ENCODE measurements at places on chromosomes 2 and 18.
A peak's percentile ranks its signal among the peaks of the same experiment; 100 is the strongest.

DNA sequence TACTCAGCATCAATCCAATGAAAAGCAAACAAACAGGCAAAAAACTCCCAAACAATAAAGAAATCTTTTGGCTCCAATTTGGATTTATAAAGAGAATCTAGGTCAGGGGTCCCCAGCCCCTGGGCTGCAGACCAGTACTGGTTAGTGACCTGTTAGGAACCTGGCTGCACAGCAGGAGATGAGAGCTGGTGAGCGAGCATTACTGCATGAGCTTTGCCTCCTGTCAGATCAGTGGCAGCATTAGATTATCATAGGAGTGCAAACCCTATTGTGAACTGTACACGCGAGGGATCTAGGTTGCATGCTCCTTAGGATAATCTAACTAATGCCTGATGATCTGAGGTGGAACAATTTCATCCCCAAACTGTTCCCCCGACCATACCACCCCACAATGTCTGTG is 102.2 kb downstream of the KIAA1328 start:
- no peak for DNase-seq

DNA sequence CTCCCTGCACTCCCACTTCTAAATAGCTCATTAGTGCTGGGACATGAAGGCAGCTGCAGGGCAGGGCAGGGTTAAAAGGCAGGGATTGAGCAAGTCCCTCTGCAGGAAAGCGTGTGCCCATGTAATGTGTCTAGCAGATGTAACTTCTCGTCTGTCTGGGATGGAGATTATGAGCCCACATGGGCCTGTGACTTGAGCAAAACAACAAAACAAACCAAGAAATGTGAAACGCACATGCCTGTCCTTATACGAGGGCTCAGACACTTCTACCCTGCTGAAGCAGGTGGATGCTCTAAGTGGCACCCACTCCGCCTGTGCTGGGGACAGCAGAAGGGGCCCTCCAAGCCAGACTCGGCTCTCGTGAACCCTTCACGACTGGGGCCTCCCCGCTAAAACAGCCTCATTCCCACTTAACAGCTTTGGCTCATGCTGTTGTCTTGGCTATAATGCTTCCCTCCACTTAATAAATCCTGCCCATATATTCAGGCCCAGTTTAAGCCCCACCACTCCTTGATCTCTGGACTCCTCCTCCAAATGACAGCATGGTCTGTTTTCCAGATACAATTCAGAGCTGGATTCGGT is 40.9 kb downstream of the TMEM247 start:
- DNase-seq: no peak

DNA sequence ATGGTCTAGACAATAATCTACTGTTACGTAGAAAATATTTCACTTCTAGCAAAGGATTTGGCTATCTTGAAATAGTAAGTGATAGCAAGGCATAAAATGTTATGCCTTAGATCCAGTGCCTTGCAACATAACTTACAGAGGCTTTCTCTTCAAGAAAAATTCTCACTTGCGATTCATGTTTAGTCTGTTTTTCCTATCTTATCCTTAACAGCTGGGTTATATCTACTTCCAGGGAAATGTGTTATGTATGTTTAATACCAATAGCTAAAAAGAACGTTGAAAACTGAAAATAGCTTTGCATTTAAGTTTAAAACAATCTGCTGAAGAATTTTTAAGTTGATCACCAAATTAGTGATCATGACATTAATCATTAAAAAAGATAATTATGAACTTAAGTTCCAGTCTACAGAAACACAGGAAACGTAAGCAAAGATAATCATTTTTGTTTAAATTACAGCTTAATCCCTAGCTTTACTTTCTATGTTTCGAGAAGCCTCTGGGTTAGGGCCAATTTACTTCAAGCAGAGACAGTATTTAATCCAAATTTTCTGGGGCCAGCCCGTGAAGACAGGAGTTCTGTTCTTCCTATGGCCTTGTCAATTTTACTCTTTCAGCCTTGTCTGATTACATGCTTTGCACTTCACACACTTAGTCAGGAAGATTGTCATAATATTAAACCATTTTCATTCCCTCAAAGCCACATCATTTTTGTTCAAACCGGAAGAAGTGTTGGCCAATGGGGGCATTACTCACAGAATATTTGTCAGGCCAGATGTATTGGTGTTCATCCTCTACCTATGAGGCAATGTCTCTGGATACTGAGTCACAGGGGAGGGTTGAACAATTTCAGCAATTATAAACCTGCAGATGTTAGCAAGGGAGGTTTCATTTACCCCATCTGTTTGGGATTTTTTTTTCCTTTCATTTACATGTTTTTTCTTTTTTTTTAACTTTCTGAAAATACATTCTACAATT is 1132.9 kb upstream of the ZEB2 start:
- peak; percentile 41 for DNase-seq

DNA sequence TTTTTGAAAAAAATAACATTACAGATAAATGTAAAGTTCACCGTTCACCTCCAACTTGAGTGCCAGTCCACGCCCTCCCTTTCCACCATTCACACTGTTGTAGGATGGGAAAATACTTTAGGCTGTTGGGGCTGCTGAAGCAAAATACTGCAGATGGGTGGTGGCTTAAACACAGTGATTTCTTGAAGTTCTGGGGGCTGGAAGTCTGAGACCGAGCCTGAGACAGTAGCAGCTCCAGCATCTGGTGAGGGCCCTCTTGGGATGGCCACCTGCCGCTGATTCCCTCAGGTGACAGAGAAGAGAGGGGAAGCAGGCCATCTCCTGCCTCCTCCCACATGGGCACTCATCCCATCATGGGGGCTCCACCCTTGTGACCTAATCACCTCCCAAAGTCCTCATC is 17.7 kb downstream of the ALLC start:
- no peak for DNase-seq

DNA sequence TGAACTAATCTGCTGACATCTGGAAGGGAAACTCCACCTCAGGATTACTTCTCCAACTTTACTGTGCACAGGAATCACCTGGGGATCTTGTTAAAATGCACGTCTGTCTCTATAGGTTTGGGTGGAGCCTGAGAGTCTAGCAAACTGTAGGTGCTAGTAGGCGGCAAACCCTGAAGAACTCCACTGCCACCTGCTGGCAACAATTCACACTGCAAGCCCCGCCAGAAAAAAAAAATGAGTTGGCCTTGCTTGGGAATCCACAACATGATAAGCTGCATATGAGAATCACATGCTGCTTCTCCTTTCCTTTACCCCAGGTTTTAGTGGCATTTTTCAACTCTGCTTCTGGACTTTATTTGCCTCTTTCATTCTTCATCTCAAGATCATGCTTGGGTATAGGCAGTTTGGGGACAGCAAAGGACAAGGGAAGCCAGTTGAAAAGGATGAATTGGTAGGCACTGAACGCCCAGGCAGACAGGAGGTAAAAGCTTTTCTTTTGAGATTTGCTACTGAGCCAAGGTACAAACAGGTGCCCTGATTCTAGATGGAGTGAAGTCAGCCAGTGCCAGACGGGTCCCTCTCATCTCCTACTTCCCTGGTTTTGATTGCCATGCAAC is 88.8 kb downstream of the VIT start:
- DNase-seq: peak; percentile 28

DNA sequence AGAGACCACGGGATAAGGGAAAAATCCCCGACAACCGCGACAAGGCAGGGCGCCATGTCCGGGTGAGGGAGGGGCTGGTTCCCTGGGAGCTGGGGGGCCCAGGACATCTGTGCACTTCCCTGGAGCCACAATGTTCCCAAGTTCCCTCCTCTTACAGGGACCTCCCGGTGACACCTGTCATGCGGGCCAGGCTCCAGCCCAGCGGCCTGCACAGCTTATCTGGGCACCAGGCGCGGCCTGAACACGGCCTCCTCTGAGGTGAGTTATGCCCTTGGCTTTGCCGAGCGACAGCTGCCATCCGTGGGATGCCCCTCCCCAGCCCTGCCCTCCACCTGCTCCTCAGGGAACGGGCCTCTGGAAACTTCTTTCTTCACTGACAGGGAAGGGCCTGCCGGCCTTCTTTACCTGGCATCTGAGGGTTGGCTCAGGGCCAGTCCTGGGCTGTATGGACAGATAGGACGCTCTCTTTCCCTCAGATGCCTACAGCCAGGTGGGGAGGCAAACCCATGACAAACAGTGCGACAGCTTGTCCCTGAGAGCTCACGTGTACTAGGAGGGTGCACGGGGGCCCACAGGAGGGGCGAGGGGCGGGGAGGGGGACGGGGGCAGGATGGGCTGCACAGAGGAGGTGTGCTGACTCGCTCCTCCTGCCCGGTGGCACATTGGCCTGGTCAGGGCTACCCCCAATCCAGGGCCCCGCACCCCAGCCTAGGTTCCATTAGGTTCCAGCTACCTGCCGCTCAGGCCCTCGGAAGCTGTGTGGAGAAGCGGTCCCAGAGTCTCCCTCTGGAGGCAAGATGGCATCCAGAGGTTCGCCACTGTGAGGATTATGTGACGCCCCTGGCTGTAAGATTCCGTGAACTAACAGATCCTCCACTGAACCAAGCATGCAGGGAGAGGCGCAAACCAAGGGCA is 34.9 kb upstream of the HPCAL1 start:
- no peak for DNase-seq

DNA sequence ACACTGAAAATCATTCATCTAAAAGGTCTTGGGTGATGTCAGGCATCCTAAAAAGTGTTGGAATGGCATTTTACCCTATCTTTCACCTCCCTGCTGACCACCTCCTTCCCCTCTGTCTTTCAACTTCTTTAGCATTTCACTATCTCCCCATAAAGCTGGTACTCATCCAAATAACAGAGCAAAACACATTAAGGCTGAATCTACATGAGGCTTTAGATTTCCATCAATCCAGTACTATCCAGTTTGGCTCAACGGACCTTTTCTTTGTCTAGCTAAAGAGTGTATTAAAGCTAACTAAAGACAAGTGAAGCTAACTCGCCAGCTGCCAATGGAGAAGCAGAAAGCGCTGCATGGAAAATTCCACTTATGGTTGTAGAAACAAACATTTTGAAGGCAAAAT is 122.5 kb upstream of the NCKAP5 start:
- no peak for DNase-seq

DNA sequence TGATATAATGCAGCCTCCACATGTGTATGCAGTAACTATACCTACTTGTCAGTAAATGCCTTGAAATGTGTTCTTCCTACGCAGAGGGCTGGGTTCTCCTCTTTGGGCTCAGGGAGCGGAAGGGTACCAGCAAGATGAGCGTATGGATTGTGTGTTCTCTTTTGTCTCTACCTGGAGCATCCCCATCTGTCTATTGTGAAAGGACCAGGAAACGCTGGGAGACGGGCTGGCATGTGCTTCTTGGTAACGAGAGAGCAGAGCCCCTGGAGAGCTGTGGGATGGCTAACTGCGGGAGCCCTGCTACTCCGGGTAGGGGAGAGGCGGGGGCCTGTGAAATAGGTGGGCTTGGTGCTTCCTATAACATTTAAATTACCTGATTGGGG is 80.9 kb downstream of the BCL2 start:
- DNase-seq: no peak

- no peak for DNase-seq
Observed at GRCh38 chr2:215361211-215361875, 49.5 kb downstream of the ATIC start.

- DNase-seq: no peak
Observed at GRCh38 chr2:10269711-10270610, 32.7 kb upstream of the HPCAL1 start.

All from keratinocyte (primary cell).